ENCODE measurements at places on chromosomes 11 and 22.
A peak's percentile ranks its signal among the peaks of the same experiment; 100 is the strongest.

DNA sequence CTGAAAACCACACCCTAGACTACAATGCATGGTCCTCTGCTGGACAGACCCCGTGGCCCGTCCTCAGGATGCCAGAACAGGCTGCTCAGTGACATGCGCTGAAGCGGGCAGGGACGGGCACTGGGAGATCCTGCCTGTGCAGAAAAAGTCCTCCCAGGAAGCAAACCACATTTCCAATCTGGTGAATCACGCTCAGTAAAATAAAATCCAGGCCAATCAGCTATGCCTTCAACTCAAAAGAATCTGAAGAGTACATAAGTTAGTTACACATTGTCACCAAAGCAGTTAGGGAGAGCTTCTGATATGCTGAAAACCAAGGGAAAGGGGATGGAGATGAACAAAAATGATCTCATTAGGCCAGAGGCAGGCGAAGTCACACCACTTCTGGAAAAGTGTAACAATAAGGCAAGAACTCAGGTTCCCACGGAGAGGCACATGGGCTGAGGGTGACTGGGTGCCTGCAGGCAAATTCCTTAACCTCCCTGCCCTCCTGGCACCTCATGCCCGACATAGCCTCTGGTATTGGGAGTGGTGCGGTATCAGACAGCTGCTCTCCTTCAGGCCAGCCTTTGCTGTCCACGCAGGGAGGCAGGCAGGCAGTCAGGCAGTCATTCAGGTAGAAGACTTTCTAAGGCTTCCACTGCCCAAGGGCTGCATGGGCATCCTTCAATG, 66.4 kb downstream of the APOL5 start:
- no peak for DNase-seq

GRCh38 chr22:27212102-27212501, 554.7 kb downstream of the MIAT start:
- DNase-seq: no peak

DNA sequence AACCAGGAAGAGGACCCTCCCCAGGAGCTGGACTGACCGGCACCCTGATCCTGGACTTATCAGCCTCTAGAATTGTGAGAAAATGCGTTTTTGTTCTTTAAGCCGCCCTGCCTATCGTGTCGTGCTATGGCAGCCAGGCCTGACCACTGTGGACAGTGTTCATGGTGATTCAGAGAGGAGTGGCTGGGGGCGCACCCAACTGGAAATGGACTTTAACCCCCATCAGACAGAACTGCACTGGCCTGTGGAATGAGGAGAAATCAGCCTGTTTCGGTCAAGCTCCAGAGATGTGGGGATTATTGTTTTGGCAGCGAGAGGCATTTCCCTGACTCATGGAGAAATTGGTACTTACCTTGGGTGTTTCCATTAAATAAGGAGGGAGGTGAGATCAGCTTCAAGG, 1437.8 kb downstream of the BRD1 start:
- no peak for DNase-seq

DNA sequence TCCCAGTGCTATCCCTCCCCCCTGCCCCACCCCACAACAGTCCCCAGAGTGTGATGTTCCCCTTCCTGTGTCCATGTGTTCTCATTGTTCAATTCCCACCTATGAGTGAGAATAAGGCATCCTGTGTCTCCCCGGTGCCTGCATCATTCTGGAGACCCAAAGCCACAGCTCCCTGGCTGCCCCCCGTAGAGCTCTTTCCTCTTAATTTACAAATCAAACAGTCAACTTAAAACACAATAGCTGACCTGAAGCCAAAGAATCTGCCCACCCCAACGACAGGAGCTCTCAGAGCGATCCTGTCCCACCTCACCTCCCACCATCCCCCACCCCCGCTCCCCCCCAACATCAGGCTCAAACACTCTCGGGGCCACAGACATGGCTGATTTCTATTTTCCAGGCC, 558.3 kb downstream of the BRD1 start:
- no peak for DNase-seq

- peak; percentile 66 for DNase-seq
These were observed 16.5 kb upstream of the PRR5 start for GRCh38 chr22:44685384-44686056.

GRCh38 chr11:104668797-104669463, 229.3 kb downstream of the CASP12 start:
- no peak for DNase-seq

- DNase-seq: no peak
These were observed 115.9 kb upstream of the CRYBB3 start for GRCh38 chr22:25083807-25084200.

- no peak for DNase-seq
These were observed 293 bp downstream of the DUSP8 start for GRCh38 chr11:1571760-1572196.

- DNase-seq: no peak
These were observed 19.1 kb downstream of the TNRC6B start for GRCh38 chr22:40196628-40197360.

- no peak for DNase-seq
These were observed 1508.9 kb downstream of the BRD1 start for GRCh38 chr22:48318575-48319320.

- peak; percentile 36 for DNase-seq
These were observed 11.9 kb downstream of the KLHL35 start for GRCh38 chr11:75421035-75421602.

DNA sequence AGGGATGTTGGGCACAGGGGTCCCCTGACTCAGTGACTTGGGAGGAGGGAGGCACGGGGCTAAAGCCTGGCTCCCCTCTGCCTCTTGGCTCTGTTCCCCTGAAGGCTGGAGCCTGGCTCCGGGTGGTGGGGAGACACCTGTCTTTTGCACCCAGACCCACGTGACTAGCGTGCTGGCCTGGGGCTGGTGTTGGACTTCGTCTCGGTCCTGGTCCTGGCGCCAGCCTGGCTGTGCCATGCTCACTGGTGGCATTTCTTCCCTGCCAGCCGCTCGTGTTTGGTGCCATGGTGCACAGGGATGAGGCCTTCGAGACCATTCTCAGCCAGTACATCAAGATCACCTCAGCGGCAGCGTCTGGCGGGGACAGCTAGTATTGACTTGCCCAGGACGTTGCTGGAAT, 56.7 kb downstream of the GRAMD4 start:
- no peak for DNase-seq

DNA sequence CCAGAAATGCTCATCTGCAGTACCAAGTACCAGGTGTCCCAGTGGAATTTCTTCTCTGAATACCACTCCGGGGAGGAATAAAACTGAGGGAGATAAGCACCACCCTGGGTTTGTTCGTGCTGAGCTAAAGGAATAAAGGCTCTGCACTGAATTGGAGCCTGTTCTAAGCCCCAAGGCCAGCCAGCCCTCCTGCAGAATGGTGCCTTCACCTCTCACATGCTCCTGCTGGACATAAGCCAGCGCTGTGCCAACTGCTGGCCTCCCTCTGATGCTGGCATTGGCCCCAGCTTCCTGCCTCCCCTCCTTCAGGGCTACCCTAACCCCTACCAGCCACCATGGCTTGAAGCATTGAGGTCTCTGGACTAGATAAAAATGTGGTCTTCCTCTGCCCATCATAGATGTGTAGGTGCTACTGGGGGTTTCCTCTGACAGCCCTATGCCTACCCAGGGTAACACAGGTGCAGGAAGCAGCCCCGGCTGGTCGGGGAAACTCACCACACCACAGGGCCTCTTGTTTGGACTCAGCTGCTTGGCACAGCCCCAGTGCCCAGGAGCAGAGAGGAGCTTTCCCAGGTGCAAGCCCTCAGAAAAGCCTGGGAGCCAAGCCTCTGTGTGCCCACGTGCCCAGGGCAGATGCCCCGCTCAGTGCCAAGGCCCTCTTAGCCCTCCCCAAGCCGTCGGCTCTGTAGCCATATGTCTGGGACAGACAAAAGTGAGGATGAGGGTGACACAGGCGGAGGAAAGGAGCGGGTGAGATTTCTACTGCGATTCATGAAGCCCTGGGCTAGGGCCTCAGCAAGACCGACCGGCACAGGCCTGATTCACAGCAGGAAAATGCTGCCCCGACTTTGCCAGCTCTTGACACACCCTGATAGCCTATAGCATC, 34.1 kb upstream of the JAM3 start:
- no peak for DNase-seq

GRCh38 chr11:971092-971690, 45.5 kb downstream of the AP2A2 start:
- DNase-seq: no peak

DNA sequence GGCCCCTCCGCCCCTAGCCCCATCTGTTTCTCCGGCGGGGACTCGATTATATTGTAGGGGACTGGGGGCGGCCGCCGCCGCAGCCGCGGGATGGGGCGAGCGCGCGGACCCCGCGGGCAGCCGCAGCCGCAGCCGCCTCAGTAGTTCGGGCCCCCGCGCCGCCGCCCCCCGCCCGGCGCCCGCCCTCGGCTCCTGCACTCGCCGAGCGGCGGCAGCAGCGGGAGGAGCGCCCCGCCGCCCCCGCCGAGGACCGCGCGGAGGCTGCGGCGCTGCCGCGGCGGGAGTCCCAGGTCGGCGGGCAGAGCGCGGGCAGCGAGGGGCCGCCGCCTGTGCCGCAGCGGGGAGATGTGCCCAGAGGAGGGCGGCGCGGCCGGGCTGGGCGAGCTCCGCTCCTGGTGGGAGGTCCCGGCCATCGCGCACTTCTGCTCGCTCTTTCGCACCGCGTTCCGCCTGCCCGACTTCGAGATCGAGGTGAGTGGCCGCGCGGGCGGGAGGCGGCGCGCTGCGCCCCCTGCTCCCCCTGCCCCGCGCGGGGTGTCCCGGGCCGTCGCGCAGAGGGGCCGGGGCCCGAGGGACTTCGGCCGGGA, at the start of gene CECR2:
Gene CECR2 (plus strand): TSS at position 22 of the 587 bp plus-strand sequence. CDS start 324 bp downstream, at position 346.
- DNase-seq: no peak

- DNase-seq: no peak
These were observed 14.4 kb downstream of the POU2AF2 start for GRCh38 chr11:111259896-111260295.

- no peak for DNase-seq
These were observed 24.9 kb downstream of the CTSC start for GRCh38 chr11:88312628-88313027.

GRCh38 chr22:37421468-37421877, 5.8 kb downstream of the ELFN2 start:
- DNase-seq: no peak

- peak; percentile 83 for DNase-seq
These were observed 5.8 kb upstream of the MIEF1 start for GRCh38 chr22:39496131-39496838.

DNA sequence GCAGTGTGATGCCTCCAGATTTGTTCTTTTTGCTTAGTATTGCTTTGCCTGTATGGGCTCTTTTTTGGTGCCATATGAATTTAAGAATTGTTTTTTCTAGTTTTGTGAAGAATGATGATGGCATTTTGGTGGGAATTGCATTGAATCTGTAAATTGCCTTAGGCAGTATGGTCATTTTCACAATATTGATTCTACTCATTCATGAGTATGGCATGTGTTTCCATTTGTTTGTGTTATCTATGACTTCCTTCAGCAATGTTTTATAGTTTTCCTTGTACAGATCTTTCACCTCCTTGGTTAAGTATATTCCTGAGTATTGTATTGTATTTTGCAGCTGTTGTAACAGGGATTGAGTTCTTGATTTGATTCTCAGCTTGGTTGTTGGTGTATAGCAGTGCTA, 18.3 kb upstream of the ZBED5 start:
- DNase-seq: no peak

DNA sequence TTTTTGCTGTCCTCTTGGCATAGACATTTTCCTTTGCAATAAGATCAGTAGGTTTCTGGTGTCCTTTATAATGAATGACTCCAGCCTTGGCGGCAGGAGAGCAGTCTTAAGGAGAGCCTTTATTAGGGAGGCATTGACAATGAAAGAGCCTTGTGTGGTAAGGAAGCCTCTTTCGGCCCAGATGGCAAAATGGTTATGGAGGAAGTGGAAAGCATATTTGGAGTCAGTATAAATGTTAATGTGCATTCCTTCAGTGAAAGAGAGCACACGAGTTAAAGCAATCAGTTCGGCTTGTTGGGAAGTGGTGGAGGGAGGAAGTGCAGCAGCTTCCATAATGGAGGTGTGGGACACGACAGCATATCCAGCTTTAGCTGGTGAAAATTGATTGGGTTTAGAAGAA, 18.1 kb upstream of the ANO1 start:
- no peak for DNase-seq

- no peak for DNase-seq
These were observed 20.6 kb downstream of the PARVA start for GRCh38 chr11:12397931-12398334.

DNA sequence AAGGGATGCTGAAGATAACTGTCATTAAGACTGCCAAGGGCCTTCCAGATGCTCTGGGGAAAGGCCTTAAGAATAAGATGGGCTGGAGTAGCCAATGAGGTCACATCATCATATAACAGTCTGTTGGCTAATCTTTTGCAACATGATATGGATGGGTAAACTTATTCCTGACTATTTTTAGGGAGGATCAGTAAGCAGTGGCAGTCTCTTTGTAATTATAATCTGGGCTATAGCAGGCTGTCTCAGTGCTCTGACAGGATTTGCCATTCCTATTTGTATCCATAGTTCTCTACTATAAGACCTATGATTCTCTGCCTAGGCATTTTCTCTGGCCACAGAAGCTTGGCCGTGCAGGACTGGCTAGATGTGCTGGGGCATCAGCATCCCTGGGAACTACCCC, 16.1 kb upstream of the CALCB start:
- DNase-seq: no peak

- no peak for DNase-seq
These were observed 26.7 kb downstream of the OR6Q1 start for GRCh38 chr11:58057481-58057880.

DNA sequence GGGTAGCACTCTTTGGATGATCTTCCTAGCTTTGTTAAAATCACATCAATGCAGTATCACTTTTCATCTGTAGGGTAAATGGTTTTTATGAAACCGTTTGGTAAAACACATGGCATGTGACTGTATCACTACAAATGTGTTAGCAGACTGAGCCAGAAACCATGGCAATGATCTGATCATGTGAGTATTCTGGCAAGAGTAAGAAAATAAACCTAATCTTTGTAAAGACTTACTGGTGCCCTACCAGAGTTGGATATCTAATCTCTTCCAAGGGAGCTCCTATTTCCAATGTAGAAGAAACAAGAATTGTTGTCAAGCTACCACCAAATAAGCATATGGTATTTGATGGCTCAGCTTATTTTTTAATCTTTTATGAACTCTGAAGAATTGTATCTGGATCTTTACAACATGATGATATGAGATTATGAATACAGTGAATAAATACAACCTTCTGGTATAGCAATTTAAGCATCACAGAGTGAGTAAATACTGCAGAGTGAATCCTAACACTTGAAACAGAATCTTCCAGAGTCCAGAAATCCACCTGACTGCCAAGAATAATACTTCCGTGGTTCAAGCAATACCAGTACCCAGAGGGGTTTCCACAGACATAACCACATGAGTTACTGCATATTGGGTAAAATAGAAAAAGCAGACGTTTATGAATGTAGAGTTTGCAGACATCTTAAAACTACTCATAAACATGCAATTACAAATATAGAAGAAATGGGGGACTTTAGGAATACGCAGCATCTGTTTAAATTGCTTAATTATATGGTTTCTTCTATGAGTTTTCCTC, 238.8 kb downstream of the TTC28 start:
- DNase-seq: peak; percentile 9

GRCh38 chr11:70072861-70073755, 5.0 kb upstream of the ANO1 start:
- no peak for DNase-seq

- DNase-seq: peak; percentile 87
These were observed at the start of gene ZNF280B for GRCh38 chr22:22508274-22509176. Gene ZNF280B (minus strand): TSS chr22:22508742. CDS start chr22:22489398, 19,344 bp downstream.

- DNase-seq: no peak
These were observed 11.4 kb upstream of the HPX start for GRCh38 chr11:6452219-6452618.
